Stimulated activated CD4-positive, alpha-beta T cell treated with anti-CD3 and anti-CD28 coated beads, Interleukin-4, amount 100 ng/mL, for 24 hours (primary cell): ENCODE measurements at places on chromosomes 13 and 19.

DNA sequence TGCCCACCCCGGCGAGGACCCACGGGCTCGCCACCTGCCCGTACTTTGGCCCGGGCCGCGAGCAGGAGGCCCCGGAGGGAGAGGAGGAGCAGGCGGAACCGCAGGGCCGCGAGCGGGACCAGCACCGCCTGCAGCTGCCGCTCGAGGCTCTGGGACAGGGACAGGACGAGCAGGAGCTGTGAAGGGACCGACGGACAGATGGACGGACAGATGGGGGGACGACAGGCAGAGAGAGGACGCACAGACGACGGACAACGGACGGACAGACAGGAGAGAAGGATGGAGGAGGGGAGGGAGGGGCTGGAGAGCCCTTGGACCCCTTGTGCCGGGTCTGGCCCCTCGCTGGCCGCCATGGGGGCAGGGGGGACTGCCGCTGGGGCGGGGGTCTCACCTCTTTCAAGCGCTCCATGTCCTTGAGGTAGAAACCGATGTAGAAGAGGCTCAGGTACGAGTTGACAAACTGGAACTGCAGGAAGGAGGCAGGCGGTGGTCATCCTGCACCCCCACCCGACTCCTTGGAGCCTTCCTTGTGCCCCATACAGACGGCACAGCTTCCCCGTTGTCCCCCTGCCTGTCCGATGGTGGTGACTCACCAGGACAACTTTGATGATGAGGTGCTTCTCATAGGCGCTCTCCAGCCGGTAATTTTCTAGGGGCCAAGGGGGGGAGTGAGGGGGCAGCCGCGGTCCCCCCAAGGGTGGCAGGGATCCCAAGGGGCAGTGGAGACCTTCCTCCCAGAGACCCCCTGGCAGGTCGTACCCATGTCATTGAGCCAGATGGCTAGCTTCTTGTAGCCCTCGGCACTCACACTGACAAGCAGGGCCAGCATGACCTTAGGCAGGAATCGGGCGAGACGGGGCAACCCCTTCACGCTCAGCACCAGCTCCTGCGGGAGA, 5.0 kb downstream of the ANO8 start:
- no peak for DNase-seq

DNA sequence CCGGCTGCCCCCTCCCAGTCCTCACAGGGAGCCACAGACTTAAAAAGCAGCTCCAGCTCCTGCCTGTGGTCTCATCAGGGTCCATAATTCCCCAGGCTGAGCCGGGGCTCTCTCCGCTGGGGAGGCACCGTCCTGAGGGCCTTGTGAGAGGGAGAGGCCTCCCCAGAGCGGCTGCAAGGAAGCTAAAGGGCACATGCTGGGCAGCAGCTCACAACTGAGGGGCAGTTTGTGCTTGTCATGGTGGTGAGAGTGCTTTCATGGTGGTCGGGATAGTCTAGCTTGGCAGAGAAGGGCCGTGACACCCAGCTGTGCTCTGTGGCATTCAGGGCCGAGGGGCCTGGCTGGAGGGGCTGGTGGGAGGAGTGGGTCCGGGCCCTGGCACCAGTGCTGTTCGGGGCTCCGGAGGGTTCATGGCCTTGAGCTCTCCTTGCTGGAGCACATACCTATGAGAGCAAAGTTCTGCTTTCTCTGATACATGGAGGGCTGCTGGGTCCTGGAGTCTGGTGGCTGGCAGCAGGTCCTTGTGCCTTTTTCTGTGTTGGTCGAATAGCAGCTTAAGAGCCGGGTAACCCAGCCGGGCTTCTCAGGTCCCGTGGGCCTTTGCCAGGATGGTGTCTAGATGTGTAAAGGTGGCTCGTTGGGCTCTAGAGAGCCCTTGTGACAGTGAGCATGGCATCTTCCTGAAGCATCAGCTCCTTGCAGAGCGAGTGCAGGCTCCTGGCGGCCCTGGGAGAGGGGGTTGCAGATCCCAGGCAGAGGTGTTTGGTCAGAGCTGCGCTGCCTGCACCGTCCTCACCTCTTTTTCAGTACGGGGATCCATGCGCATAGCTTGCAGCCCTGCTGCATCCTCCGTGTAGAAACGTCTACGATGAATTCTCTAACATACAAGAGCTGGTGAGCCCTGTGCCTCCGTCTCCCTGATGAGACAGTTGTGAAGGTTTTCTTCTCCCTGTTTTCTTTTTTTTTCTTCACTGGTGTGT, 8.8 kb downstream of the UPF1 start:
- no peak for DNase-seq

GRCh38 chr19:47755762-47756626, 10.6 kb downstream of the NOP53 start:
- DNase-seq, result no peak

- peak; percentile 50 for DNase-seq
Measured at GRCh38 chr13:40221460-40222201, 444.8 kb downstream of the FOXO1 start.

DNA sequence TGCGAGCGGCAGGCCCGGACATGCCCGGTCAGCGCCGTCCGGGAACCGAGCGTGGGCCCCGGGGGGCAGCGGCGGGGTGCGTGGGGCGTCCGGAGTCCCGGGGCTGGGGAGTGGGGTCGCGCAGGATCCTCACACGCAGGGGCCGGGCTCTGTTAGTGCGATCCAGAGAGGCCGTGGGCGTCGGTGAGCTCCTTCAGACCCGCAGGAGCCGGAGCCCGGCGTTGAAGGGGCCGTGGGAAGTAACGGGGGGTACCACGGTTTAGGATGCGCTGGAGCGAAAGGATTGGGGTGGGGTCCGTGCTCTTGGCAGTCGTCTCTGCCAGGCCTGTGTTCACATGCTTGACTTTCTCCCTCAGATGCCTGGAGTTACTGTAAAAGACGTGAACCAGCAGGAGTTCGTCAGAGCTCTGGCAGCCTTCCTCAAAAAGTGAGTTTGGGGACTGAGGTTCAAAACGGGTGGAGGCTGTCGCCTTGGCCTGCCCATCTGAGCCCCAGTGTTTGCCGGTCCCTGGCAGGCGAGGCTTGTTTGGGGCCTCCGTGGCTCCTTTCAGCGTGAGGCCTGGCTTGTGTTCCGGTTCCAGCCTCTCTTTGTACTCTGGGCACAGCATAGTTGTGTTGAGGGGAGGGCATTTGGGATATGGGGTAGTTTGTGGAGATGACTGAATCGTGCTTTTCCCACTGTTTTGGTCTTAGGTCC, 512 bp downstream of the RPS19 start:
- peak; percentile 46 for DNase-seq
